ENCODE measurements at places on chromosomes 5 and 9. TPM values are rescaled to one million over a fixed set of nuclear protein-coding genes. Genes with fewer than 3 reads are reported as not detected.

PDLIM4 gene
- 55.3 TPM for total RNA-seq

- no peak for DNase-seq
Observed at GRCh38 chr5:57592236-57592635, 109.6 kb upstream of the ACTBL2 start.

TMEFF1 gene
- 0.42 TPM for total RNA-seq

DNA sequence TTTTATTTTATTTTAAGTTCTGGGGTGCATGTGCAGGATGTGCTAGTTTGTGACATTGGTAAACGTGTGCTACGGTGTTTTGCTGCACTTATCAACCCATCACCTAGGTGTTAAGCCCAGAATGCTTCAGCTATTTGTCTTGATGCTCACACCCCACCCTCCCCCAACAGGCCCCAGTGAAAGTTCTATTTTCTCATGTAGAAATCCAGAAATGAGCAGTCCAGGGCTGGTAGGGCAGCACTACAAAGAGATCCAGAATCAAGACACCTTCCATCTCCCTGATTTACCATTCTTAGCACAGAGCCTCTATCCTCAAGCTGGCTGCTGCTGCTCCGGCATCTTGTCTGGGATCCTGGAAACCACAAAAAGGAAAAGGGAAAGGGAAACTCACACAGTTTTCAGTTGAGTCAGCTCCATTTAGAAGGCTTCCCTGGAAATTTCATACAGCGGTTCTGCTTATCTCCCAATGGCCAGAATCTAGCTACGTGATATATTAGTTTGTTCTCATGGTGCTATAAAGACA lies 85.4 kb upstream of the SMARCA2 start:
- DNase-seq, result no peak
